ENCODE measurements at places on chromosomes 3 and 15.

GRCh38 chr15:68626739-68627138 is 47.9 kb downstream of the CORO2B start:
- DNase-seq: no peak

GRCh38 chr3:25493786-25494185 is 65.7 kb downstream of the RARB start:
- no peak for DNase-seq

DNA sequence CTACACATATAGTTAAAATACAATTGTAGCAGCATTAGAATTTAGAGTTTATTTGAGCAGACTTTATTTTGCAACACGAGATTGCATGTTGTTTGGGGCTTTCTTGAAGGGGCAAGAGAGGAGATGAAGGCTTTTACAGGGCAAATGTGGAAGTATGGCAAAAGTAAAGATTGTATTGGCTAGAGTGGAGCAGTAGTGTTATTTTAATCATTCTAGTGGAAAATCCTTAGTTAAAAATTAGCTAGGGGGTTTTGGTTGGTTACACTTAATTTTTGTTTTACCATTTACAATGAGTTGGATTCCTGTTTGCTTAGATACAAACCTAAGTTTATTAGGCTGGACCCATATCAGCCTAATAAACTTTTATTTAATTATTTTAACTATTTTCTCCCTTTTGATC is 4.6 kb downstream of the OR5H15 start:
- no peak for DNase-seq

DNA sequence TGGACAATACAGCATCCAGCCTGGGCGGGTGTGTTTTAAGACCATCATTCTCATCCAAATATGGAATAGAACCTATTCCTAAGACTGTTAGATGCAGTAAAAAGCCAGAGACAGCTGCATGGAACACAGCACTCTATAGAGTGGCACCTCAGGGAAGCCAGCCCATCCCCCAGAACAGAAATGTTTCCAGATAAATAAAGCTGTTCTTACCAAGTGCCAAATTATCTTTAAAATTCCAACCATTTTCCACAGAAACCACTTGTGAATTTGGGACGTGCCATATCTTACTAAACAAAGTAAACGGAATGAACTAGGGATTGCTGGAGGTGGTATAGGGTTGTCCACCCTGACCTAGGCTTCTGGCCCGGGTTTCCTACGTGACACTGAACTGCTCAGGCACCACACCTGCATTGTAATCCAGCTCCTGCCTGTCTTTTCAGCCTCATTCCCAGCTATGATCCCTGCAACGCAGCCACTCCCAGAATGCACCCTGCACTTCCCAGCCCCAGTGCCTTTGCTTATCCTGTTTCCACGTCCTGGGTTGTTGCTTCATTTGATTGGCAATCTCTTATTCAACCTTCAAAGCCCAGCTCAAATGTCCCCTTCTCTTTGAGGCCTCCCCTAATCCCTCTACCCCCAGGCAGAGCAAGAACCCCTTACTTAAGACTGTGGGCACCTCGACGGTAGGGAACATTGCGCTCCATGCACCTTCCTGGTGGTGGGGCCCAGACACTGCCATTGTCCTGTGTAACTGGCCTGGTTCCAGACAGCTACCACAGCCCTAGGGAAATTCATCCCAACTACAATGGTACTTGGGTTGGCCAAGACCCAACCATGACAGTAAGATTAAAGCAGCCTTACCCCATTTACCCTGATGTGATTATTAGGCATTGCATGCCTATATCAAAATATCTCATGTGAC is 100.2 kb downstream of the IQSEC1 start:
- no peak for DNase-seq

GRCh38 chr15:70133296-70133695 is 35.6 kb upstream of the TLE3 start:
- no peak for DNase-seq

Data from SW 1271 (cell line).